ENCODE measurements at places on chromosomes 6 and 20. TPM values are rescaled to one million over a fixed set of nuclear protein-coding genes. Genes with fewer than 3 reads are reported as not detected.

DNA sequence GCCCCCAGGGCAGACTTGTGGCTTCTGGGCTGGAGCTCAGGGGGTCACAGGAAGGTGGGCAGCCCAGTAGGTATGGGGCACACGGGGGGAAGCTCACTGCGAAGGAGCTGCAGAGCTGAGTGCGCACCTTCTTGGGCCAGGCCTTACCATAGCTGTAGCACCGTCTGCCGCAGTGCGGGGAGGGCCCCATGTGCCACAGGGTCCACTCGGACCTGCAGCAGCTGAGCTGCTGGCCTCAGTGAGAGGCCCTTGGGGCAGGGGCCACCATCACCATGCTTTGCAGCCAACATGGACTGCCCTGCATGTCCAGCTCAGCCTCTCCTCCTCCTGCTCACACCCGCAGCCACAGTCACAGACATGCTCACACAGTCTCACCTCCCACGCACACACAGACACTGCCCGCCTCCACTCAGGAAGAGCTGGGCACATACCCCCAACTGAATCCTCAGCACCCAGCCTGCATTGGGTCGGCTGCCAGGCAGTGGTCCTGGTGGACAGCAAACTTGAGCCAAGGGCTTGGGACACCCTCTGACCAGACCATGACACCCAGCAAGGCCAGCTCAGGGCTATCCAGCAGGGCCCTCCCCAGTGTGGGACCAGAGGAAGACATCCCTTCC is 35.3 kb downstream of the YTHDF1 start:
- DNase-seq = no peak

DNA sequence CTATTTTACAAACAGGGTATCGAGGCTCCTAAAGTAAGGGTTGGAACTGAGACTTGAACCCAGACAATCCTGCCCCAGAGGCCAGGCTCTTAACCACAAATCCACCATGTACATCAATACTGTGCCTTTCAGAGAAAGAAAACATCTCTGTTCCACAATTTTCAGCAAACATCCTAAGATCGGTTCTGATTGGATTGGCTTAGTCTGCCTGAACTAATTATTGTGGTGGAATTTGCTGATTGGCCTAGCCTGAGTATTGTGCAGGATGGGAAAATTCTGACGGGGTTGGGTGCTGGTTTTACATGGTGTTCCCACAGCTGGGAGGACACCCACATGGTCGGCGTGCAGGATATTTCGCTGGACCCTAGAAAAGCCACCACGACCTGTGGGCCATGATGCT is at the start of gene CLPSL1:
Gene CLPSL1 (plus strand): TSS at position 301 of the 400 bp plus-strand sequence. CDS start 92 bp downstream, at position 393.
- no peak for DNase-seq

- no peak for DNase-seq
These were observed 1.5 kb downstream of the ZBTB22 start for GRCh38 chr6:33315793-33316602.

- DNase-seq = no peak
These were observed 106.9 kb downstream of the TRDN start for GRCh38 chr6:123529843-123530242.

Gene SYCP2L
- 1.8 TPM for polyA plus RNA-seq

- DNase-seq = no peak
These were observed 20.8 kb downstream of the MYLK4 start for GRCh38 chr6:2729921-2730320.
